ENCODE measurements at places on chromosomes 6 and 20.

GRCh38 chr6:40413239-40413638, 173.9 kb downstream of the LRFN2 start:
- no peak for DNase-seq

GRCh38 chr6:16369140-16369745, 130.9 kb downstream of the GMPR start:
- no peak for DNase-seq

DNA sequence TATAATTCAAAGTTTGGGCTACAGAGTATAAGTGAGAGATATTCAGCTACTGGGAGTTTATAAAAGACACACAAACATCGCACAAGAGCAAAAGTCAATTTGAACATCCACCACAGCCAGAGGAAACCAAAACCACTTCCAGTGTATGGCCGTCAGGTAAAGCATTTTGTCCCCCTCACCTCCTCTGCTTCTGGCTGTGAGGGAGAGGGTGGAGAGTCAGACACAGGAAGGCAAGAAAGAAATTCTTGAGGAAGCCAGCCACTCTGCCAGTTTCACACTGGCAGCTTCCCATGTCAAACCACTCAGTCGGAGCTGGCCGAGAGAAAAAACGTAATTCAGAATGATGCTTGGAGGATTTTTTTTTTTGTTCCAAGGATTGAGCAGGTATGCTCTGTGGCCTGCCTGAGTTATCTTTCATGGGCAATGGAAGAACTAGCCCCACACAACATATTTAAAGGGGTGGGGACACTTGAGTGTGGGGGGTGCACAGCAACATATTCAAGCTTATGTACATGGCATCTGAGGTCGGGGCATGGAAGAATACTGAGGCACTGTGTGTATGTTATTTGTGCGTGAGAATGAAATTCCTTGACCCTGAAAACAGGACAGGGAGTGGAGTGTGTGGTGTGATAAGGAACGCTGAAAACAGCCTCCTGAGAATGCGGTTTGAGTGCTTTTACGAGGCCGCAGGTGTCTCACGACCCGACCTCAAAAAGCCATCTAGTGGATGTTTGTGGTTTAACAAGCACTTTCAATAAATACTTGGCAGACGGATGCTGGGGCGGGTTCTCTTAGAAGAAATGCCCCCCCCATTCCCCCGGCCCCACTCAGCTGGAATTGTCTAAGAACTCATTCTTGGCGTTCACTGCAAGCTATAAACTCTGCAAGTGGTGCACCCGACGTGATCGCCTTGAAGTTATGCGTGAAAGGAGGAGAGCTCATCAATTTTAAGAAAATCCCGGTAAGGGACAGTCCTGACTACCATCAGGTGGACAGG, 27.5 kb upstream of the ZBTB22 start:
- peak; percentile 71 for DNase-seq

- DNase-seq: no peak
Observed at GRCh38 chr6:153103319-153103655, 27.8 kb downstream of the RGS17 start.

DNA sequence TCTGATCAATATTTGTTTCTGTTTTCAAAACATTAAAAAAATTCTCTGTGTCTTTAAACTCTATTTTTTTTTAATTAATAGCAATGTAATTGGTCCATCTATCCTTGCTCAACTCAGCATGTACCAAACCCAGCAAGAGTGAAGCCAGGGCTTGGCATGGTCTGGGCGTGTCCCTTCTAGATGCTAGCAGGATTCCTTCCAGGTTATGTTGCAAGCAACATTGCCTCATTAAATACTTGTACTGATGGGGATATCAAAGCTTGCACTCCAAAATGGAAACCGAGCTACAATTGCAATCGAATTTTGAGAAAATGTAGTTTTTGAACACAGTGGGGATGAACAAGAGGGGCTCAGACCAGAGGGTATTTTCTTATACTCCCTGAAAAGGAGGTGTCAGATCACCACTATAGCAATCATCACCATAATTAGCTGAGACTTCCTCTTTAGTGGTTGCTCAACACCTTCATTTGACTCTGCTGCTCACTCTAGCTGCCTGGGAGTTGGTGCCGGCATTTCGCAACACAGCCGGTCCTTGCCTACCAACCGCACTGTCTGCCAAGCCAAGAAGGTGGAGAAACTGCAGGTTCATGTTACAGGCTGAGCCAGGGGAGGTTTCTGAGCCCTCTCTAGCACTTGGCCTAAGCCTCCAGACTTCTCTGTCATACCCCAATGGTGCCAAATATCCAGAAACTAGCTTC, 67.8 kb upstream of the RALGAPA2 start:
- DNase-seq: peak; percentile 51

Measured in iPS-NIHi11 (cell line).